ENCODE measurements at places on chromosomes 5 and 9. TPM values are rescaled to one million over a fixed set of nuclear protein-coding genes. Genes with fewer than 3 reads are reported as not detected.

Gene VCAN
- total RNA-seq = 367 TPM

DNA sequence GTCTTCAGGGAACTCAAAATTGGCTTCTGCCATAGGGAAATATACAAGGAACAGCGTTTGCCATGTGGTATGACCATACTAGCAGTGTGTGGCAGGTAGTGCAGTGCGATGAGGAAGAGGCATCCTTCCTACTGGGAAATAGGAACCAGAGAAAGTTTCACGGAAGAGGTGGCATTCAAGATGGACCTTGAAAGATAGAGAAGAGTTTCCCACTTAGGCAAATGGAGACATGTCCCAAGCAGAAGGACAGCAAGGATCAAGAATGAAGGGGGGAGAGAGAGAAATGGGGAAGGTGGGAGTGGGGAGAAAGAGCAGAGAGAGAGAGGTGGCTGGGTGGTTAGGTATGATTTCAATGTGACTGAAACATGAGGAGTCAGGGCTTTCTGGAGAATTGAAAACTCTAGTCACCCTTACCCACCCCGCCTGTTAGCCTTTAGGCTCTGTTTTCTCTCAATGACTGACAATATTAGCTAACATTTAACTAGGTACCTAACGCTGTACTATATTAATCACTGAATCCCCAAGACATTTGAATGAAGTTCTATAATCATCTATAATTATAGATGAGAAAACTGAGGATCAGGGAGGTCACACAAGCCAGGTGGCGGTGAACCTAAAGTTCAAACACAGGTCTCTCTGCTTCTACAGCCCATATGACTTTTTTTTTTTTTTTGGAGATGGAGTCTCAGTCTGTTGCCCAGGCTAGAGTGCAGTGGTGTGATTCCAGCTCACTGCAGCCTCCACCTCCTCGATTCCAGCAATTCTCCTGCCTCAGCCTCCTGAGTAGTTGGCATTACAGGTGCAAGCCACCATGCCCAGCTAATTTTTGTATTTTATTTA, 171.3 kb downstream of the NR3C1 start:
- no peak for DNase-seq

Gene DPYSL3
- total RNA-seq = 70.4 TPM

DNA sequence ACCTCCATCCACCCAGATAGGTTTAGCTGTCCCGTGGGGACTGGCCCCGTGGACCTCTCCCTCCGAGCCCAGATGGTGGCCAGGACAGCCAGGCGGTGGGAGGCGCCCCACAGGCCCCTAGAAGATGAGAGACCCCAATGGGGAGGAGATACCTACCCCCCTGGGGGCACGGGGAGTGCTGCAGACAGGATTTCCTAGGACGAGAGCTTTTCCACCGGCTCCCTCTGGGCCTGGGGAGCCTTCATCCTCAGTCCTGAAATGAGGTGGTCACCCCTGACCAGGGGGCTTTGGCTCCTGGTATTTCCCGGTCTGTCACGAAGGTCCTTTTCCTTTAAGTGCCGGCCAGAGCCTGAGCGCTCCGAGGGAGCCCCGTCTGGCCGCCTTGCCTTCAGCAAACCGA, 46.8 kb downstream of the MRPL36 start:
- DNase-seq = no peak

DNA sequence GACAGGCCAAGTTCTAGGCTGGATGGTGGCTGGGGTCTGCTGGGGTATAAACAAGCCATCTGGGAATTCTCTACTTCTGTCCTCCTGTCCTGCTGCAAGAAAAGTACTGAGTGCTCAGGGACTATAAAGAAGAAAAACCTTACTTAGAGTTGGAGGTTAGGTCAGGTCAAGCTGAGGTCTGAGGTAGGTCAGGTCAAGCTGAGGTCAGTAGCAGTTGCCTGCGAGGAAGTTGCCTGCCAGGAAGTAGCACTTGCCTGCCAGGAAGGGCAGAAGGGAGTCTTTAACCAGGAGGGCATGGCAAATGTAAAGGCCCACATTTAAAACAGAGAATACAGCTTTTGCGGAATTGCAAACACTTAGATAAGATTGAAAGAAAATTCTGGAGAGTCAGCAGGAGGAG, 51.3 kb upstream of the PRLR start:
- no peak for DNase-seq

All from hepatocyte (in vitro differentiated cells).